ENCODE measurements at places on chromosomes 12 and 14. TPM values are rescaled to one million over a fixed set of nuclear protein-coding genes. Genes with fewer than 3 reads are reported as not detected.

The DNAI7 gene
- total RNA-seq: not detected

The NACA gene
- 786 TPM for total RNA-seq

The TMPRSS12 gene
- total RNA-seq: not detected

The ZNF410 gene
- 33.2 TPM for total RNA-seq

The SYCP3 gene
- total RNA-seq: 0.12 TPM

The HOTAIR gene
- total RNA-seq: not detected

The TEX22 gene
- 2.0 TPM for total RNA-seq

The DEPDC4 gene
- 0.68 TPM for total RNA-seq

The CYP46A1 gene
- not detected for total RNA-seq

The TMCC3 gene
- 7.3 TPM for total RNA-seq

The ANO2 gene
- 2.0 TPM for total RNA-seq

The TEX52 gene
- not detected for total RNA-seq

The KLRD1 gene
- total RNA-seq: not detected

The APOF gene
- not detected for total RNA-seq

The ANKS1B gene
- total RNA-seq: 2.8 TPM

The OR6C68 gene
- total RNA-seq: not detected

The NOC4L gene
- 18.1 TPM for total RNA-seq

The IRAK3 gene
- 3.0 TPM for total RNA-seq

The KCTD10 gene
- 51.7 TPM for total RNA-seq

The PRB2 gene
- total RNA-seq: not detected

The TEAD4 gene
- total RNA-seq: 11.0 TPM

The PAX9 gene
- total RNA-seq: 83.6 TPM

The GLS2 gene
- 2.6 TPM for total RNA-seq

The ADAMTS20 gene
- not detected for total RNA-seq

The POP5 gene
- 26.2 TPM for total RNA-seq

The GPX2 gene
- 68.1 TPM for total RNA-seq

The DPF3 gene
- 1.1 TPM for total RNA-seq

The FBXW8 gene
- total RNA-seq: 8.0 TPM

The RNASE4 gene
- total RNA-seq: 1.7 TPM

The COL2A1 gene
- total RNA-seq: not detected

The DLK1 gene
- total RNA-seq: 0.16 TPM

The RNF212B gene
- not detected for total RNA-seq

All from esophagus mucosa (tissue), 1 donor.